Fibroblast of skin of right quadriceps (primary cell): ENCODE measurements at places on chromosomes 6 and 20.

GRCh38 chr20:21047981-21048380, 58.2 kb downstream of the LINC00237 start:
- DNase-seq = no peak

DNA sequence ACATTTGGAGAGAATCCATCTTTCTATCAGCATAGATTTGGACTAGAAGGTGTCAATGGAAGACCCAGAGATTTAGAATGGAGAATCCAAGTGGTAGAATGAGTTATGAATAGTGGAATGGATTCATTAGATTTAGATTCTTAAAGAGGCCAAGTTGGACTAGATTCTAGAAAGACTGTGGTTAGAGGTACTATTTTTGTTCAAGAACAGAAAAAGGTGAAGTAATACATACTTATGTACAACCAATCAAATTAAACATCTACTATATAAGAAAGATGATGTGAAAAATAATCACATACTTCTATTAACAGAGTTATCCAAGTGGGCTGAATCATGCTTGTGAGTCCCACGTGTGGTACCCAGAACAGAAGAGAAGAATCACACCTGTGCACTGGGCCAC, 33.8 kb upstream of the ADTRP start:
- DNase-seq = no peak

GRCh38 chr6:139422105-139423036, 47.9 kb upstream of the CITED2 start:
- no peak for DNase-seq

- DNase-seq = no peak
Observed at GRCh38 chr6:42193491-42193894, 1.3 kb downstream of the GUCA1B start.
